Left ventricle myocardium superior (tissue), 1 donor: ENCODE measurements at places on chromosomes 16 and 17. TPM values are rescaled to one million over a fixed set of nuclear protein-coding genes. Genes with fewer than 3 reads are reported as not detected.

- DNase-seq = no peak
These were observed 123.0 kb upstream of the ASIC2 start for GRCh38 chr17:33416131-33416530.

DNA sequence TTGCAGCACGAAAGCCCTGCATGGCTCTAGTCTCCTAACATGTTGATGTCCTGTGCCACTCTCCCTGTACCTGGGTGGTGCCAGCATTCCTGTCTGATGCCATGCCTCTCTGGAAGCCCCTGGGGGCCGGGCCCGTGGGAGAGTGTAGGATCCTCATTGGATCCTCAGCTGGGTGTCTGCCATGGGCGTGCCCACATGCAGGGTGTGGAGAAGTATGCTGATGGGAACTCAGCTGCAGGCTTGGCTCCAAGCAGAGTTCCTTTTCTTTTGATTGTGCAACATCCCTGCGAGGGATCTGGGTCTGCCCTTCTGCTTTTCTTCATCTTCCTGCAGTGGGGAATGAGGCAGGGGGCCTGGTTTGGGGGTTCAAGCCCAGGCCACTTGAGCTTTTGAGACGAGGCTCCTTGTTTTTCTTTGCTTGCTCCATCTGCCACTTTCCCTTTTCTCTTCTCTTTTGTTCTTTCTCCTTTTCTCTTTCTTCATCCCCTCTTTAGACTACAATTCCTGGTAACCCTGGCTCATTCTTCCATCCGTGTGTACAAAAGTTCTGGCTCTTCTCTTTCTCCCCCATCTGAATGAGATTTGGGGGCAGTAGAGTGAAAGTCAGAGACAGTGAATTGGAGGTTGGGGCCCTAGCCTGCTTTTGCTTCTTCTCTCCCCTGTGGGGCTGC, 32.9 kb downstream of the KSR1 start:
- peak; percentile 89 for DNase-seq

Gene ZNF469
- 1.0 TPM for total RNA-seq

Gene ABCA9
- total RNA-seq = 21.5 TPM

DNA sequence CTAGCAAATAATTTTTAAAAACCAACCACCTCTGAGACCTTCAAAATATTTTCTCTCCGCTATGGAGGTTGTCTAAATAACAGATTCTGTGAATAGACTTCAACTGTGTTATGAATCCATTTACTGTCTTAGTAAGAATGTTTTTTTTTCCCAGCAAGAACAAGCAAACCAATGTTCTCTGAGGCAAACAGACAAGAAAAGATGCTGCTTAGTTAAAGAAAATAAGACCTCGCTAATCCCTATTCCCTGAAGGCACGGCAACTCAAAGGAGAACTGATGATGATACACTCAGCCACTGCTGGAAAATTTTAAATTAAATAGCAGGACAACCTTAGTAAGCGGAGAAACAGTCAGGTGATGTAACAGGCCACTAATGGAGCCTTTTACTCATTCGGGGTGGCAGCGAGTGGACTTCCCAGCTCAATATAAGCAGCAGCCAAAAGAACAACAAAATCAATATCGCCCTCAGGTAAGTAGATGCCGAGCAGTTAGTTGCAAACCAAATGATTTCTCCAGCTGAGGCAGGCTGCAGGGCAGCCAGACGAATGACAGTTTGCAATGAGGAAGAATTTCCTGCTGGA, 81.8 kb downstream of the CPPED1 start:
- no peak for DNase-seq

DNA sequence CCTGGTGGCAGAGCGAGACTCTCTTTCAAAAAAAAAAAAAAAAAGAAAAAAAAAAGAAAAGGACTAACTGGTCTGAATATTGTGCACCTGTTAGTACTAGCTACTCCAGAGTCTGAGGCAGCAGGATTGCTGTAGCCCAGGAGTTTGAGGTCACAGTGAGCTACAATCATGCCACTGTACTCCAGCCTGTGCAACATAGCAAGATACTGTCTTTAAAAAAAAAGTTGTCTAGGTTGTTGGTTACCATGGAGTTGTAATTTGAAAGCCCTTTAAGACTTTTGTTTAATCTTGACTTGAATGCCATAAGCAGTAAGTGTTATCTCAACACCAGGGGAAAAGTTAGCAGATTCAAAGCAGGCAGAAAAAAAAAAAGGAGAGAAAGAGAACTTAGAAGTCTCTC, 10.9 kb upstream of the C16orf54 start:
- DNase-seq = no peak

GRCh38 chr17:1112875-1113274, 66.9 kb downstream of the ABR start:
- no peak for DNase-seq
